ENCODE measurements at places on chromosomes 4 and X. TPM values are rescaled to one million over a fixed set of nuclear protein-coding genes. Genes with fewer than 3 reads are reported as not detected.

DNA sequence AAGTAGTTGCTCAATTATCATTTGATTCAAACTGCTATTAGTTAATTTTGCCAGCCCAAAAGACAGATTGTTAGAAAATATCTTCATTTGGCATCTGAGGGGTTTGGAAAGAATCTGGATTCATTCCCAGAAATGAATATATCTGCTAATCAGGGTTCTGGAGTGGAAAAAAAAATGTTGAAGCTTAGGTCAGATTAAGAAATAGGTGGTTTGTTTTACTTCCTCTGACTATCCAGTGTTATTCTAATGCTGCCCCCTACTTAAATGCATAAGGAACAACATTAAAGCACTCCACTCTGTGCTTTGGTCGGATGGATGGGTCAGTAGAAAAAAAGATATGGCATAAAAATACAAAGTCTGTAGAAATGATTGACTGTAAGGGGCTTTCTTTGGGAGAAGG is 89.0 kb downstream of the LUZP4 start:
- no peak overlapping the region for H3K27ac ChIP-seq
- H3K4me1 ChIP-seq, result no peaks in the 10 kb centered on the region
- H3K27me3 ChIP-seq, result peaks cover 14% of the 10 kb centered on the region
- no peak for DNase-seq
- H3K36me3 ChIP-seq, result no peaks in the 10 kb centered on the region
- H3K4me3 ChIP-seq, result no peak overlapping the region

- DNase-seq, result no peak
- no peak overlapping the region for H3K27ac ChIP-seq
- no peaks in the 10 kb centered on the region for H3K4me1 ChIP-seq
- no peaks in the 10 kb centered on the region for H3K27me3 ChIP-seq
These were observed 77.1 kb downstream of the RBM47 start for GRCh38 chr4:40552536-40552935.

DNA sequence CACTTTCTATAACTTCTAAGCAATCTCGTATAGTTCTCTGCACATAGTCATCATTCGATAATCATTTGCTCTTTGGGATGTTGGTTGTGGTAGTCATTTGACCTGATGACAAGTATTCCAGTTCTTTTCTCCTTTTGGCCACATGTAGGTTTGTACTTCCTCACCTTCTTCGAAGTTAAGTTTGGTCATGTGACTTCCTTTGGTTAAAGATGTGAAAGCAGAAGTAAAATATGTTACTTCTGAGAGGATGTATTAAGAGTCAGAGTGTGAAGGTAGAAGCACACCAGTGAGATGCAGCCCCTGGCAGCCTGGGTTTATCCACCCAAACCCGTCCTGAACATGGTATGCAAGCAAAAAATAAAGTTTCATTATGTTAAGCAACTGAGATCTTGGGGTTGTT is 48.9 kb upstream of the ZNF518B start:
- H3K36me3 ChIP-seq, result no peaks in the 10 kb centered on the region
- H3K4me1 ChIP-seq, result no peaks in the 10 kb centered on the region
- no peaks in the 10 kb centered on the region for H3K27me3 ChIP-seq
- DNase-seq, result no peak
- no peak overlapping the region for H3K27ac ChIP-seq
- H3K4me3 ChIP-seq, result no peak overlapping the region

DNA sequence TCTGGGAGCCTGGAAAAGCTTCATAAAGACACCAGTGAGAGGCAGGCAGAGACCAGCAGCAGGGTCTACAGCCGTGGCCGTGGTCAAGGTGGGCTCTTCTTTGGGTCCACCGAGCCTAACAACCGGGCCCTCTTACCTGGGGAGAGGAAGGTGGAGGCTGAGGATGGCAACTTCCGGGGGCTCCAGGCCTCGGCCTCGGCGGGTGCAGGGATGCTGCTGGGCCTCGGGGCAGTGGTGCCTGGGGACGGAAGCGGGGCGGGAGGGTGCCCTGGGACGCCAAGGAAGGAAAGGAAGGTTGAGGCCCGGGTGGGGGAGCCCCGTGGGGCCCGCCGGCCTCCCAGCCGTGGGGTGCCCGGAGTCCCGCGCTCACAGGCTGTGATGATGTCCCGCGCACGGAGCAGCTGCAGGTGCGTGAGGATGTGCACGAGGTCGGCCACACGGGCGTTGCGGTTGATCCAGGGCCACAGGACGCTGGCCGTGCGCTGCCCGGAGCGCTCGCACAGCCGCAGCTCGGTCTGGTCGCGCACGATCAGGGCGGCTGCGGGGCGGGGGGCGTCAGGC is 561 bp downstream of the IRAK1 start:
- H3K36me3 ChIP-seq, result no peaks in the 10 kb centered on the region
- H3K27ac ChIP-seq, result peak overlapping the region; percentile 88
- DNase-seq, result no peak
- H3K27me3 ChIP-seq, result no peaks in the 10 kb centered on the region

GRCh38 chrX:112677167-112677566 is 2.6 kb downstream of the LHFPL1 start:
- H3K4me1 ChIP-seq, result peaks cover 2% of the 10 kb centered on the region
- no peak overlapping the region for H3K4me3 ChIP-seq
- H3K36me3 ChIP-seq, result no peaks in the 10 kb centered on the region
- DNase-seq, result no peak

The AMMECR1 gene
- total RNA-seq, result 1.7 TPM
